Naive thymus-derived CD8-positive, alpha-beta T cell (primary cell): ENCODE measurements at places on chromosomes 3 and 15. TPM values are rescaled to one million over a fixed set of nuclear protein-coding genes. Genes with fewer than 3 reads are reported as not detected.

DNA sequence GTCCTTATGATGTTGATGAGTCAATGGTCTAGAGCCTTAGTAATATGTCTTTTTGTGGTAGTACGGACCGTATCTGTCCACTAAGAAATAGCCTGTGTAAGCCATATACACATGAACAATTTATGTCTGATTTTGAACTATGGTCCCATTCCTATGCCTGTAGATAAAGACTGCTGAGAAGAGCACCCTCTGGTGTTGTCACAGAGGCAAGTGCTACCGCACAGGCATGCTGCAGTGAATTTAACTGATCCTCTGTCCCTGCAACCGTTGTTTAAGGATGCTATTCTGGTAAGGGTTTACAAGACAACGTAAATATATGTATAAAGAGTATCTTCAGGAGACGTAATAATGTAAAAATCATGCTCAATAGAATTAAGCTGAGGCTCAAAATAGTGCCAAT lies 170.7 kb downstream of the UBE3A start:
- H3K36me3 ChIP-seq: peaks cover 9% of the 10 kb centered on the region
- H3K27ac ChIP-seq: no peak overlapping the region
- DNase-seq: no peak
- H3K4me3 ChIP-seq: no peak overlapping the region

- no peaks in the 10 kb centered on the region for H3K36me3 ChIP-seq
- H3K4me1 ChIP-seq: no peaks in the 10 kb centered on the region
- H3K4me3 ChIP-seq: no peak overlapping the region
- no peak overlapping the region for H3K27ac ChIP-seq
- peaks cover 4% of the 10 kb centered on the region for H3K27me3 ChIP-seq
- no peak for DNase-seq
Measured at GRCh38 chr3:100231668-100232067, 29.1 kb upstream of the TBC1D23 start.

- no peak overlapping the region for H3K27ac ChIP-seq
- peaks cover 22% of the 10 kb centered on the region for H3K4me1 ChIP-seq
- H3K4me3 ChIP-seq: no peak overlapping the region
Measured at GRCh38 chr3:128190501-128190900, 37.2 kb downstream of the EEFSEC start.

Gene SLCO2A1
- polyA plus RNA-seq: not detected

Gene DOCK3
- 0.63 TPM for polyA plus RNA-seq
